ENCODE measurements at places on chromosomes 6 and 20. TPM values are rescaled to one million over a fixed set of nuclear protein-coding genes. Genes with fewer than 3 reads are reported as not detected.

- no peak for DNase-seq
Measured at GRCh38 chr6:20217891-20218290, 5.6 kb upstream of the MBOAT1 start.

DNA sequence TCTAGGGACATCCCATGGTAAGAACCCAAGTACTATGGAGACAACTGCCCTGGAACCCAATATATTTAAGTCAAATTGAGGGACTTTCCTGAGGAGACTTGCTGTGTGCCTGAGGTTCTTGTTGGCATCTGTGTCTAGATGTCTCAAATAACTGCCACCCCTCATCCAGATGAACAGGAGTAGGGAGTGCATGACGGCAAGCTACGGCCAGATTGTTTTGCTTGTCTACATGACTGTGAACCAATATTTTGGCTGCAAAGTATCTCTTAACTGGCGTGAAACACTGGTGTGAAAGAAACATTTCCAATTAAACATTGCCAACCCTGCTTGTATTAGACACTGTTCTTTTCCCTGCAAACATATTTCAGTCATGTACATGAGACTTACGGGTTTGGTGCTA is 52.4 kb upstream of the SIM1 start:
- no peak for DNase-seq

DNA sequence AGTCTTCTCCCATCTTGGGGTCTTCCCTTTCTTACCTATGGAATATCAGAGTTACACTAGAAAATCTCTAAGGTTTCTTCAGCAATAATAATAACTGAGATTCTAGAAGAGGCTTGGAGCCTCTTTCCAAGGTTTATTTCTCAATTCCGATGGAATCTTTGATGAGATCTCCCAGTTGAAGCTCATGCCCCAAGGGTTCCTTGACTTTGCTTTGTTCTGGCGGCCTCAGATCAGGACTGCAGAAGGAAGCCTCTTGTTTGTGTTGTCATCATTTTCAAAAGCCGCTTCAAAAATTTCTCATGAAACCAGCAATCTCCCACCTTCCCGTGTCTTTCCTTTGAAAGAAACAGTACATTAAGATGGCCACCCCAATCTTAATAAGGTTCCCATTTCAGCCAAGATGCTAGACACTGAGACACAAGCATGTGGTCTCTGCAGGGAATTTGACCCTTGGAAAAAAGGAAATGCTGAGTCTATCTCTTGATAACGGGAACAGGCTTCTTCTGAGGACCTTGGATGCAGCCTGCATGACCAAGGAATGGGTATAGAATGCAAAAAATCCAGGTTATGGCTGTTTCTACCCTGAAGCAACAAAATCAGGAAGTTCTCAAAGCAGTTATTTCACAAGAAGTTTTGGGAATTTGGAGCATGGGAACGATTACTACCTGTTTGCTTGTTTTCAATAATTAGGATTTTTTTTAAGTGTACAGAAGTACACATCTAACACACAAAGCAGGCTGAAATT is 141.6 kb downstream of the CD24 start:
- DNase-seq, result no peak

DNA sequence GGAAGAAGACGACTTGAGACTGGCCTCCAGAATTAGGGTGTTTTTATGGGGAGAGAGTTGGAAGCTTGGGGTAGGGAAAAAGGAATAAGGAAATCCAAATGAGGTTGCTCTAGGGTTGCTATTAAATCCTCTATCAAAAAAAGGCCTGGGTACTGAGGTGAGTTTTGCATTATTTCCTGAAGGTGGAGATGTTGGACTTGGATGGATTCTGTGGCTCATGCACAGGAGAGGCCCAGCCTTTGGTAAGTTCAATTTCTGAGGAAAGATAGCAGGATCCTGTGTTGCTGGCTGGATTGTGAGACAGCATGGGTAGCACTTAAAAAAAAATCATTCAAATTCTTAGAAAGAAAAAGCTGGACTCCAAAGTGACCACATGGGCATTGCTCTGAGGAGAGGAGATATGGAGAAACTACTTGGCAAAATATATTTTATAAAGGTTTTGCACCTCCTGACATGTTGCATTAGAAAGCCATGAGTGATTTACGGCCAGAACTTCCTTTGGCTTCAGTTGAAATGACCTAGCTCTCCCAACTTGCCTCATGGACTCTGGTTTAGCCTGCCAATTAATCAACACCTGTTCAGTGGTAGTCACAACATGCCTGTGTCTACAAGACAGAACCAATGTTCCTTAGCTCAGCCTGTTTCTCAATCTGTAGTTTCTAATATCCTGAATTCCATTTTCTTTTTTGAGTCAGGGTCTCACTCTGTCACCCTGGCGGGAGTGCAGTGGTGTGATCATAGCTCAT is 152.1 kb upstream of the RALGAPA2 start:
- DNase-seq, result peak; percentile 16

MCM8 gene
- polyA plus RNA-seq, result 15.5 TPM

OPRM1 gene
- polyA plus RNA-seq, result not detected

- DNase-seq, result no peak
Measured at GRCh38 chr6:47992809-47993208, 118.2 kb downstream of the PTCHD4 start.

GRCh38 chr20:17610566-17611289 is 40.9 kb downstream of the DSTN start:
- DNase-seq, result no peak

SLC12A5 gene
- 0.85 TPM for polyA plus RNA-seq

DNA sequence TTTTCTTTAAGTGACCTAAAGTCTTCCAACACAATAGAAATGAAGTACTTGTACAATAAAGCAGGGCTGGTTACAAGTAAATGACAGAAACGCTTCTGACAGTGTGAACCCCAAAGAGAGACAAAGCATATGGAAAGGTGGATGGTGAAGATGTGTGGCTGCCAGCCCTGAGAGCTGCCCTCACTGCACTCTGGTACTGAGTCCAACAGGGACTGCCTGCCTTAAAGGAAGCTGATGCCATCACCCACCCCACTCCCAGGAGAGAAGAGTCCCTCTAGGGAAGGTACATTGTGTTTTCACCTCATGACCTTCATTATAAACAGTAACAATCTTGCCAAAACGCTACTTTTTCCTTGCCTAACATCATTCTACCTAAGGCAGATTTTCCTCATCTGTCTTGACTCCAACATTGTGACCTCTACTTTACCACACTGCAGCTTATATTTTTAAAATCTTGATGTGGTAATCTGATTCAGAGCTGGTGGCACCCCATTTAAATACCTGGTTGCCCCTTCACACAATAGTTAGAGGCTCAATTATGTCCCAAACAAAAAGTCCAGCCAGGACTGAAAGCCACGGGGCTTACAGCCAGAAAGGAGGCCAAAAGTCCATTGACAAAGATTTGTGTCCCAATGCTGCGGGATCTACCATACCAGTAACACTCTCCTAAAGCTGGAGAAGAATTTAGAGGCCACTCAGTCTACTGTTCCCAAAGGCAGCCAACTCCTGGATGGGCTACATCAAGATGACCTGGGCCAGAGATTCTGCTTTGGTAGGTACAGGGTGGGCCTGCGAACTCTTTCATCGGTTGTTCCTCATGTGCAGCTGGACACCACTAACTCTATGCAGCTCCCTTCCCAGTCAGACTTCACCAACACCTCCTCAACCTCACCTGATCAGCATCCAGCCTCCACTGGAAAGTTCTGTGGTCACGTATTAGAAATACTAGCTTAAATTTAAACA is 4.4 kb downstream of the APMAP start:
- no peak for DNase-seq

DNA sequence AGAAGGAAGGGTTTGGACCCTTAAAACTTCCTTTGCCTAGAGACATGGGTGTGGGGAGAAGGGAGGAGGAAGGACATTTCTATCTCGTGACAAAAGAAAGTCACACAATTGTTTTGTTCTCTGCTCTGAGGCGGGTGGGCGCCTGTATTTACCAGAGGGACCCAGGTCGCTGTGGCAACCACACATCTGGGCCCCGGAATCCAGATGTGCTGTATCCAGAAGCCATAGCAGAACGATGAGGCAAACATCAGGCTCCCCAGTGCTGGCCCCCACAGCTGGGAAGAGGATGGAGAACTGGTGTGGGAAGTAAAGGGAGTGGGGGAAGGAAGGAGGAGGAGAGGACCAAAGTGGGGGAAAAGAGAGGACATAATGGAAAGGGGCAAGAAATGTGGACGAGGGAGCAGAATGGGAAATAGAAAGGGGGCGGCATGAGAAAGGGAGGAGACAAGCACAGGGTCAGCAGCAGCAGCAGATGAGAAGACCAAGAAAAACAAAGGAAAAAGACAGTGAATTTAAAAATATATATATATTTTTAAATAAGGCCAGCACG is 3.4 kb upstream of the TNXB start:
- no peak for DNase-seq

SIGLEC1 gene
- 0.73 TPM for polyA plus RNA-seq

DNA sequence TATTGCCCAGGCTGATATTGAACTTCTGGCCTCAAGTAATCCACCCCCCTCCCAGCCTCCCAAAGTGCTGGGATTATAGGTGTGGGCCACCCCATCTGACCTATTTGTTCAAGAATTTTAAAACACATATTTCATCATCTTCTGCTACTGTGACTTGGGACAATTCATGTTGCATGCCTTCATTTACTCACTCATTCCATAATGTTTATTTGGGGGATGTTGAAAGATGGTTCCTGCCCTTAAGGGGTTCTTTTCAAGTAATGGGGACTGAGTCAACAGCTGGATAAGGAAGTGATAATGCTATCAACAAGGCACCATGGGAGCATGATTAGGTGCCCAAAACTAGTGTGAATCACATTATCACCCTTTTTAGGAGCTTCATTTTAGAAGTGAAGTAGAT is 62.0 kb downstream of the CRYBG1 start:
- no peak for DNase-seq

GRCh38 chr6:104686550-104687175 is 173.1 kb downstream of the HACE1 start:
- DNase-seq, result no peak

- DNase-seq, result no peak
Measured at GRCh38 chr6:106858653-106859092, 115.9 kb downstream of the CD24 start.
